ENCODE measurements at places on chromosomes 16 and 17. TPM values are rescaled to one million over a fixed set of nuclear protein-coding genes. Genes with fewer than 3 reads are reported as not detected.

The CFAP97D1 gene
- polyA plus RNA-seq: 0.03 TPM

The HSF4 gene
- 6.7 TPM for polyA plus RNA-seq

The GAS2L2 gene
- polyA plus RNA-seq: 0.02 TPM

The CSH1 gene
- not detected for polyA plus RNA-seq

The ADAD2 gene
- not detected for polyA plus RNA-seq

- DNase-seq: no peak
Measured at GRCh38 chr17:70624211-70624610, 454.9 kb downstream of the KCNJ2 start.

DNA sequence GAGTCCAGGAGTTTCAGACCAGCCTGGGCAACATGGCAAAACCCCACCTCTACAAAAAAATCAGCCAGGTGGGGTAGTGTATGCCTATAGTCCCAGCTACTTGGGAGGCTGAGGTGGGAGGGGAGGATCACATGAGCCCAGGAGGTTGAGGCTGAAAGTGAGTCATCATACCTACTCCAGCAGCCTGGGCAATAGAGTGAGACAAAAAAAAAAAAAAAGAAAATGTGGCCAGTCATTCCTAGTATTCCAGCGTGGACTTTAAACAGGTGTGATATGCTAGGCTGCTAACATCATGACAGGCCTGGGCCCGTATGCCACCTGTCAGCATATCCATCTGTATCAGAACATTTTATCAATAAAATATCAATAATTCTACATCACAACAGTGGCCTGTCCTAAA lies 143.3 kb downstream of the AATF start:
- DNase-seq: no peak

DNA sequence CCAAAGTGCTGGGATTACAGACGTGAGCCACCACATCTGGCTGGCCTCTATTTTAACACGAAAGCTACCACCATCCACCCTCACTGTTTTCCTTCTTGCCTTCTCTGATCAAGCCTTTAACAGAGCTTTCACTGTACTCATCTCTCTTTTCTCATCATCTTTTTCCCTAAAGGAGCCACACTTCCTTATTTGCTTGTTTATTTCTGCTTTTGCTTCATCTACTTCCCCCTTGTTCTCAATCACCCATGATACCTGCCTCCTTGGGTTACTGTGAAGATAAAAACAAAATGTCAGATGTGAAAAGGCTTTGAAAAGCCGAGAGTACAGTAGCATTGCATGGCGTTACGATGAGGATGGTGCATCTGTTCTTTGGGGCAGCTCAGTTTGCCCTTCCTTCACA lies 79.9 kb downstream of the ZNF18 start:
- no peak for DNase-seq

GRCh38 chr17:15239491-15239890 lies 25.6 kb downstream of the PMP22 start:
- no peak for DNase-seq

DNA sequence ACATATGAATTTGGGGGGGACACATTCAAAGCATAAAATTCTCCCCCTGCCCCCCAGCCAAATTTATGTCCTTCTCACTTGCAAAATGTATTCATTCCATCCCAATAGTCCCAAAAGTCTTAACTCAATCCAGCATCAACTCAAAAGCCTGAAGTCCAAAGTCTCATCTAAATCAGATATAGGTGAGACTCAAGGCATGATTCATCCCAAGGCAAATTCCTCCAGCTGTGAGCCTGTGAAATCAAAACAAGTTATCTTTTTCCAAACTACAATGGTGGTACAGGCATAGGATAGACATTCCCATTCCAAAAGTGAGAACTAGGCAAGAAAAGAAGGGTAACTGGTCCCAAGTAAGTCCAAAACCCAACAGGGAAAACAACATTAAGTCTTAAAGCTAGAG lies 5.9 kb upstream of the GOSR2 start:
- no peak for DNase-seq

- peak; percentile 10 for DNase-seq
Measured at GRCh38 chr17:43917348-43918025, 10.2 kb upstream of the MPP2 start.

DNA sequence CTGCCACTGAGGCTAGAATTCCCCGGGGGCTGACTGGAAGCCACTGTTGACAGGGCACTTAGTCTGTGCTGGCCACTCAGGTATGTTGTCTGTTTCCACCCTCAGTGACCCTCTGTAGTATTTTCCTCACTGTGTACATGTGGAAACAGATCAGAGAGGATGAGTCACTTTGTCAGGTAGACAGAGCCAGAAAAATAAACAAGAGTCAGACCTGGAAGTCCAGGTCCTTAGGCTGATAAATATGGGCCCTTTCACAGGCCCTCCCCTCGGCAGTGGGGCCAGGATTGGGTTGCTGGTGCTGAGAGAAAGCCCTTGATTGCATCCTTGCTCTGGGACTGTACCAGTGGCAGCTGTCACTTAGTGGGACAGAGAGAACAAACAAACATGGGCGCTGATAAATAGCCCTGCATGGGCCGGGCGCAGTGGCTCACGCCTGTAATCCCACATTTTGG lies 21.3 kb downstream of the PGS1 start:
- no peak for DNase-seq

- no peak for DNase-seq
Measured at GRCh38 chr16:64711026-64711425, 410.8 kb downstream of the CDH11 start.

- no peak for DNase-seq
Measured at GRCh38 chr17:80183581-80184422, 14.0 kb downstream of the CARD14 start.

DNA sequence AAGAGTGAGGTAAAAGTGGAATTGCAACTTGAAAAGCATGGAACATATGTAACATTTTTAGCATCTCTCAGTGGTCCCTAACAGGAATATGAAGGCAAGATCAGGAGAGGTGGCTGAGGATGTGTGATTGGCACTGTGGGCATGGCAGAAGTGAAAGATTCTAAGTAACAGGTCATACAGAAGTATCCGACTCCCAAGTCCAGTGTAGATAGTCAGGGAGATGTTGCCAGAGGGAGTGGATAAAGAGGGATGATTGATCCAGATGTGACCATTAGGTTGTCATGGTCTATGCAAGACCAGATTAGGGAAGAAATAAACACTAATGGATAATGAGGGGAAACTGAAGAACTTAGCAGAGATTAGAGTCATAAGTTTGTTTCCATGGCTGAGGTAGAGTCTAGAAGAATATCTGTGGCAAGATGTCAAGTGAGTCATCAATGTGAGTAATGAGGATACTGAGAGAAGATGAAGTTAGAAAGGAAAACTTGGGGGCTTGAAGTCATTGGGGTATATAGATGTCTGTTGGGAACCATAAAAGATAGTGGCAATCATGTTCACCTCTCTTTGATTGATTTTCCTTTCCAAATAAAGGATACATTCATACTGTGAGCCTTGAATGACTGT lies 23.9 kb upstream of the CAPNS2 start:
- DNase-seq: peak; percentile 72

- peak; percentile 48 for DNase-seq
Measured at GRCh38 chr16:27318392-27319256, 4.8 kb downstream of the IL4R start.
